Liver (tissue), 10 donors: ENCODE measurements at places on chromosomes 4 and X. TPM values are rescaled to one million over a fixed set of nuclear protein-coding genes. Genes with fewer than 3 reads are reported as not detected.

- H3K4me3 ChIP-seq = no peak overlapping the region
- H3K4me1 ChIP-seq = no peaks in the 10 kb centered on the region
- no peaks in the 10 kb centered on the region for H3K36me3 ChIP-seq
These were observed 799.6 kb upstream of the DIAPH2 start for GRCh38 chrX:95885074-95885473.

DNA sequence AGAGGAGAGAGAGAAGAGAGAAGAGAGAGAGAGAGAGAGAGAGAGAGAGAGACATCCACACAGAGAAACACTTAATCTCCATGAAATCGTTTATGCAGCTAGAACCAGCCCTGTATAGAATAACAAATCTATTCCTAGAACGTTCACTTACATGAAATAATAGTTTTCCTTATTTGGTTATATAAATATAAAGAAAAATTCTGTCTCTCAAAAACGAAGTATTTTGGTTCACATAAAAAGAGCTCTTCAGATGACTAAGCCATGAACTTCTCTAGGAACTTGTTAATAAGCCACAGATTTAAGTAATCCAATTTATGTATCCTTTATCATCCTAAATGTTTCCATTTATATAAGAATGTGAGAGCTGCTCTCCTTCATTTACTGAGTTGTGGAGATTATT, 1315.1 kb upstream of the PCDH7 start:
- no peak overlapping the region for H3K4me3 ChIP-seq
- DNase-seq = no peak
- no peaks in the 10 kb centered on the region for H3K36me3 ChIP-seq
- no peaks in the 10 kb centered on the region for H3K4me1 ChIP-seq

- H3K4me1 ChIP-seq = peaks cover 6% of the 10 kb centered on the region
- H3K4me3 ChIP-seq = no peak overlapping the region
- no peak overlapping the region for H3K27ac ChIP-seq
- no peaks in the 10 kb centered on the region for H3K36me3 ChIP-seq
- DNase-seq = no peak
These were observed 50.6 kb downstream of the SYNPO2 start for GRCh38 chr4:118939169-118939783.

GRCh38 chr4:40306976-40307375, 28.2 kb upstream of the CHRNA9 start:
- no peaks in the 10 kb centered on the region for H3K27me3 ChIP-seq
- no peaks in the 10 kb centered on the region for H3K36me3 ChIP-seq
- H3K27ac ChIP-seq = no peak overlapping the region
- no peaks in the 10 kb centered on the region for H3K4me1 ChIP-seq
- H3K4me3 ChIP-seq = no peak overlapping the region
- DNase-seq = no peak

DNA sequence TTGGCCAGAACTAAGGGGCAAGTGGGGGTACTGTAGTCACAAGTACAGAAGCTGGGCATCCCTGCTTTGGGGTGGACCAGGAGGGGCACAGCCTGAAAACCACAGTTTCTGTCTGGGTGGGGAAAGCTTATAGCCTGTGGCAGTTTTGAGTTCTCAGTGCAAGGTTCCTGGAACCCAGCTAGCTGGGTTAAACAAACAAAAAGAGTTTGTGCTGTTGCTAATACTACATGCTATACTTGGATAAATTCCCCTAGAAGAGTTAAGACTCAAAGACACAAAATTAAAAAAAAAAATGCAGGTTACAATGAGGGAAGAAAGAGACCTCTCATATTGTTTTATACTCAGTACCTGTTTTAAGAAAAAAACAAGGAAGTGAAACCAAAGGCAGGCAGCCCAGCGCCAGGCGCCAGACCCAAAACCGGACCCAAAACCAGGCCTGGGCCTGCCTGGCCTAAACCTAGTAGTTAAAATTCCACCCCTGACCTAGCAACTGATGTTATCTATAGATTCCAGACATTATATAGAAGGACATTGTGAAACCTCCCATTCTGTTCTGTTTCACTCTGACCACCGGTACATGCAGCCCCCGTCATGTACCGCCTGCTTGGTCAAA, 50.8 kb downstream of the SLC2A9 start:
- H3K4me3 ChIP-seq = no peak overlapping the region
- H3K4me1 ChIP-seq = peaks cover 4% of the 10 kb centered on the region
- DNase-seq = peak; percentile 20

- H3K4me1 ChIP-seq = no peaks in the 10 kb centered on the region
- no peak overlapping the region for H3K27ac ChIP-seq
- no peaks in the 10 kb centered on the region for H3K36me3 ChIP-seq
- DNase-seq = no peak
- no peaks in the 10 kb centered on the region for H3K27me3 ChIP-seq
These were observed 2.6 kb downstream of the C4orf33 start for GRCh38 chr4:129098531-129099001.

GRCh38 chrX:9494771-9495170, 29.9 kb downstream of the TBL1X start:
- H3K4me1 ChIP-seq = no peaks in the 10 kb centered on the region
- no peak overlapping the region for H3K27ac ChIP-seq
- no peak for DNase-seq
- H3K4me3 ChIP-seq = no peak overlapping the region

DNA sequence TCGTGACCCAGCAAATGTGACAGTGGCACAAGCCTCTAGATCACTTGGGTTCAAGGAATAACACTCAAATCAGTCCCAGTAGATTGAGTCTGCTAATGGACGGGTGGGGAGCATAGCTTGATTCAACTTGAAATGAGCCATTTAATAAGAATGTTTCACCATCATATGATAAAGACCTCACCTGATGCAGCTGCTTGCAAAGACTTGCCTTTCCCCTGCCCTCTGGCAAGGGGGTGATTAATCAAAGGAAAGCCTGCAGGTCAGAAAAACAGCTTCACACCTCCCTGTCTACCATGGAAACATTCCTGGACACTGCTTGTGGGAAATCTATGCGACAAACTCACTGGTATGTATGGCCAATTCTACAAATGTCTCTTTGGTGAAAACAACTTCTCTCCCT, 54.5 kb downstream of the CD99L2 start:
- no peaks in the 10 kb centered on the region for H3K36me3 ChIP-seq
- no peak for DNase-seq
- peak overlapping the region; percentile 94 for H3K27ac ChIP-seq
- peaks cover 16% of the 10 kb centered on the region for H3K4me1 ChIP-seq
- H3K27me3 ChIP-seq = no peaks in the 10 kb centered on the region
- H3K4me3 ChIP-seq = no peak overlapping the region

DNA sequence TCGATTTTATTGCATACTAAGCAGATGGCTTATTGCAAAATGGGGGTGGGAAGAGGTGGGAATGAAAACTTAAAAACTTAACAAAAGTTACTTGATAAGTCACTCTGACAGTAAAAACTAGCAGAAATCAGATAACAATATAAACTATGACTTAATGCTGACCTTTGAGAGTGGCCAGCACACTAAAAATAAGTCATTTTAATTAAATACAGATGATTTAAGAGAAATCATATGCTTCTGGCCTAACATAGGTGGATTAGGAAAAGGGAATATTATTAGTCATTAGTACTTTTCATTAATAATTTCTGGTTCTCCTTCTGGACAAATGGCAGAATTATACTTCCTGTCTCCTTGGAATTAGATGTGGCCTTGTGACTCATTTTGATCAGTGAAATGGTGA, 756.7 kb downstream of the PCDH19 start:
- no peaks in the 10 kb centered on the region for H3K36me3 ChIP-seq
- H3K4me3 ChIP-seq = no peak overlapping the region

DNA sequence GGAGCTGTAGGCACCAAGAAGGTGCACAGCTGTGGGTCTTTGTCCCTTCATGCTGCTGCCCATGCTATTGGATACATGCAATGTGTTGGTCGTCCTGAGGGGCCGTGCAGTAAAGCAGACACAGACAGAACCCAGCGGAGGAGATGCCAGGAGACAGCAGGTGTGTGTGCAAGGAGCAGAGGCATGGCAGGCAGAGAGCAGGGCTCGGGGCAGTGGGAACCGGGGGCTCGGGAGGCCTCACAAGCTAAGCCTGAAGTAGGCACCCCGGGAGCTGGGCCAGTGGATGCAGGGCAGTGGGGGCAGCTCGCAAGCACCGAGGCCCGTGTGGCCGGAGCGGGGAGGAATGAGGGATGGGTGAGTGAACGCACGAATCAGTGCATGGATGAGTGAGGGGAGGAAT, 13.2 kb downstream of the HTRA3 start:
- no peaks in the 10 kb centered on the region for H3K4me1 ChIP-seq
- no peak overlapping the region for H3K4me3 ChIP-seq
- H3K36me3 ChIP-seq = no peaks in the 10 kb centered on the region
- DNase-seq = no peak
- no peaks in the 10 kb centered on the region for H3K27me3 ChIP-seq

DNA sequence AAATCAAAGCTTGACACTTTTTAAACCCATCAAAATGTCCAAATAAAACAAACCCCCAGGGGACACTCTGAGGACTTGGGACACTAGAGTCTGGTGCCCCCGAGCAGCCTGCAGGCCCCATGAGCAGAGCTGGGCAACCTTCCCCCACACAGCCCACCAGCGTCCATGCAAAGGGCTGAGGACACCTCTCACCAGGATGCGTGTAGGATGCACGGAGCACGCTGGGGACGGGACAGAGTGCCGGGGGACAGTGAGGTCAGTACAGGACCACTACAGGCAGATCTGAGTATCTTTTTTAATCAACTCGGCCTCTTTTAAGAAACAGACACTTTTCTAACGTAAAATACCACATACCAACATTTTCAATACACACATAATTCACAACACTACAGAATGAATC, 6.9 kb downstream of the GAK start:
- H3K4me1 ChIP-seq = peaks cover 9% of the 10 kb centered on the region
- DNase-seq = no peak
- peaks cover 2% of the 10 kb centered on the region for H3K36me3 ChIP-seq

- H3K36me3 ChIP-seq = no peaks in the 10 kb centered on the region
- DNase-seq = no peak
- peak overlapping the region; percentile 70 for H3K27ac ChIP-seq
- no peaks in the 10 kb centered on the region for H3K27me3 ChIP-seq
These were observed 50.3 kb downstream of the SH3RF1 start for GRCh38 chr4:169220447-169220846.

GRCh38 chr4:125346616-125347015, 31.9 kb downstream of the FAT4 start:
- H3K4me1 ChIP-seq = no peaks in the 10 kb centered on the region
- DNase-seq = no peak
- no peak overlapping the region for H3K4me3 ChIP-seq
- H3K27ac ChIP-seq = no peak overlapping the region

DNA sequence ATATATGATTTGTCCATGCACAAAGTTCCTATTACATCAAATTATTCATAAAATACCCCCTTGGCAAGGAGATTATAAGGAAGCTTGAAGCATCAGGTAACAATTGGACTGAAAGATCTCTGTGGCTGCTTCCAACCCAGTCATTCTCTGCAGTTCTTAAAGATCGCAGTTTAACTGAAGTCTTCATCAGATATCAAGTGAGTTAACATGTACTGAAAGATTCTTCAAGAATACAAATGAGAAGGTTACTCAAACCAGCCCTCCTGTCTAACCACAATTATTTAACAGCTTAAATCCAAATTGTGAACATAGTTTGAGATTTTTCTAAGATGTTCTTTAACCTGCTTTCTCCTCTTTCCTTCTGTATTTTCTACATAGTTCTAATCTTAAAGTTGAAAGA, 56.1 kb downstream of the SLC10A7 start:
- no peaks in the 10 kb centered on the region for H3K36me3 ChIP-seq
- no peak overlapping the region for H3K4me3 ChIP-seq
- no peaks in the 10 kb centered on the region for H3K4me1 ChIP-seq
- no peak overlapping the region for H3K27ac ChIP-seq
- DNase-seq = no peak

- no peaks in the 10 kb centered on the region for H3K27me3 ChIP-seq
- no peaks in the 10 kb centered on the region for H3K4me1 ChIP-seq
- H3K4me3 ChIP-seq = no peak overlapping the region
- H3K36me3 ChIP-seq = no peaks in the 10 kb centered on the region
- DNase-seq = no peak
- no peak overlapping the region for H3K27ac ChIP-seq
These were observed 667.5 kb downstream of the GRXCR1 start for GRCh38 chr4:43560047-43560446.

GRCh38 chr4:11698846-11699590, 270.3 kb upstream of the HS3ST1 start:
- H3K27me3 ChIP-seq = no peaks in the 10 kb centered on the region
- no peak overlapping the region for H3K27ac ChIP-seq
- no peak for DNase-seq
- H3K36me3 ChIP-seq = no peaks in the 10 kb centered on the region
- H3K4me3 ChIP-seq = no peak overlapping the region

GRCh38 chrX:45850197-45850774, 649.6 kb upstream of the DIPK2B start:
- peak overlapping the region; percentile 49 for H3K4me3 ChIP-seq
- H3K4me1 ChIP-seq = peaks cover 11% of the 10 kb centered on the region
- H3K36me3 ChIP-seq = no peaks in the 10 kb centered on the region
- H3K27ac ChIP-seq = no peak overlapping the region

DNA sequence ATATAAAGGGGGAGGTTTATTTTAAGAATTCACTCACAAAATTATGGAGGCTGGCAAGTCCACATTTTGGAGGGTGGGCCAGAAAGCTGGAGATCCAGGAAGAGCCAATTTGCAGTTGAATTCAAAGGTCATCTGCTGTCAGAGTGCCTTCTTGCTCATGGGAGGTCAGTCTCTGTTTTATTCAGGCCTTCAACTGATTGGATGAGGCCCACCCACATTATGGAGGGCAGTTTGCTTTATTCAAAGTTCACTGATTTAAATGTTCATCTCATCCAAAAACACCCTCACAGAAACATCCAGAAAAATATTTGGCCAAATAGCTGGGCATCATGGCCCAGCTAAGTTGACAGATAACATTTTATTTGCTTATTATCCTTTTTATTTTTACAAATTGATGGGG, 59.5 kb downstream of the SEPSECS start:
- H3K27me3 ChIP-seq = no peaks in the 10 kb centered on the region
- no peak overlapping the region for H3K27ac ChIP-seq
- no peak overlapping the region for H3K4me3 ChIP-seq
- H3K36me3 ChIP-seq = no peaks in the 10 kb centered on the region
- DNase-seq = no peak
- H3K4me1 ChIP-seq = no peaks in the 10 kb centered on the region

GRCh38 chr4:113101669-113102068, 52.2 kb downstream of the ANK2 start:
- H3K27ac ChIP-seq = no peak overlapping the region
- no peaks in the 10 kb centered on the region for H3K36me3 ChIP-seq
- no peak overlapping the region for H3K4me3 ChIP-seq
- no peaks in the 10 kb centered on the region for H3K4me1 ChIP-seq
- H3K27me3 ChIP-seq = no peaks in the 10 kb centered on the region

GRCh38 chrX:119407681-119408080, 8.5 kb downstream of the SLC25A43 start:
- DNase-seq = no peak
- no peak overlapping the region for H3K4me3 ChIP-seq
- H3K36me3 ChIP-seq = no peaks in the 10 kb centered on the region

- H3K27me3 ChIP-seq = no peaks in the 10 kb centered on the region
- H3K4me3 ChIP-seq = no peak overlapping the region
- no peak overlapping the region for H3K27ac ChIP-seq
- no peaks in the 10 kb centered on the region for H3K36me3 ChIP-seq
These were observed 138.7 kb downstream of the PDGFC start for GRCh38 chr4:156832886-156833285.

Gene NHSL2
- total RNA-seq = 1.3 TPM

Gene ATOH1
- not detected for total RNA-seq

Gene SMIM31
- not detected for total RNA-seq

Gene S100G
- not detected for total RNA-seq

Gene DCAF8L2
- not detected for total RNA-seq

Gene ASB5
- total RNA-seq = not detected

Gene CLDN34
- 0.50 TPM for total RNA-seq

Gene FAM47B
- not detected for total RNA-seq

Gene PDCL2
- not detected for total RNA-seq

Gene SORBS2
- 73.9 TPM for total RNA-seq

Gene DUSP9
- 1.9 TPM for total RNA-seq

Gene FAM50A
- total RNA-seq = 10.9 TPM
